ENCODE measurements at places on chromosomes 7 and 10.

- no peak for DNase-seq
These were observed 8.1 kb downstream of the PRKRIP1 start for GRCh38 chr7:102404005-102404861.

DNA sequence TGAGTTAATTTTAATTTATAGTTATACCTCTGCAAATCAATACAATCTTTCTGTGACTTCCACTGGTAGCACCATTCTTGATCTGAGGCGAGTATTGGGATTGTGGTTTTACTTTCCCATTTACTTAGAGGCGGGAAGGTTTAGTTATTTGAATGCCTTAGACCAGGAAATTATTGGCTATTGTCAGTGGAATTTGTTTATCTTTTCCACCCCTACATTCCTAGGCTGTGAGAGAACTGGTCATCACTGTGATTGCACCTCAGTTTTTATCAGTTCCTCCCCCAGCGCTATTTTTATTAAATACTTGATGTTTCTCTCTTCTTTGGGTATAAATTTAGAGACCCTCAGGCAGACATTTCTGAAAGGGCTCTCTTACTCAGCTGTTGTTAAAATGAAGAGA is 29.9 kb downstream of the CDK14 start:
- DNase-seq = no peak

DNA sequence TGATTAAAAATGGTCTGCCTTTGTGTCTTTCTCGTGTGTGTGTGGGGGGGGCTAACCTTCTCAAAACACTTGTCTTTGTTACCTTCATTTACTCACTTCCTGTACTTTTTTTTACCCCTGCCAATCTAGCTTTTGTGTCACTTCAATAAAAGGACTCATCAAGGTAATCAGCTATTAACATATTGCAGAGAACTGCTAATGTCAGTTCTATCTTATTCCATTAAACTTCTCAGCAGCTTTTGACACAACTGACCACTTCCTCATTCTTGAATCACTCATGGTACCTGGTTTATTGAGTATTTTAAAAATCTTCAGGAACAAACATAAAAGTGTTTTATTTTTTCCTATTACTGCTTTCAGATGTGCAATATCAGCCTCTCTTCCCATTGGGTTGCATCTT is 59.8 kb downstream of the SLC25A40 start:
- no peak for DNase-seq

GRCh38 chr7:158097453-158098124 is 490.0 kb downstream of the PTPRN2 start:
- no peak for DNase-seq

Data from HFF-Myc (cell line).